ENCODE measurements at places on chromosomes 13 and 19.
A peak's percentile ranks its signal among the peaks of the same experiment; 100 is the strongest.

DNA sequence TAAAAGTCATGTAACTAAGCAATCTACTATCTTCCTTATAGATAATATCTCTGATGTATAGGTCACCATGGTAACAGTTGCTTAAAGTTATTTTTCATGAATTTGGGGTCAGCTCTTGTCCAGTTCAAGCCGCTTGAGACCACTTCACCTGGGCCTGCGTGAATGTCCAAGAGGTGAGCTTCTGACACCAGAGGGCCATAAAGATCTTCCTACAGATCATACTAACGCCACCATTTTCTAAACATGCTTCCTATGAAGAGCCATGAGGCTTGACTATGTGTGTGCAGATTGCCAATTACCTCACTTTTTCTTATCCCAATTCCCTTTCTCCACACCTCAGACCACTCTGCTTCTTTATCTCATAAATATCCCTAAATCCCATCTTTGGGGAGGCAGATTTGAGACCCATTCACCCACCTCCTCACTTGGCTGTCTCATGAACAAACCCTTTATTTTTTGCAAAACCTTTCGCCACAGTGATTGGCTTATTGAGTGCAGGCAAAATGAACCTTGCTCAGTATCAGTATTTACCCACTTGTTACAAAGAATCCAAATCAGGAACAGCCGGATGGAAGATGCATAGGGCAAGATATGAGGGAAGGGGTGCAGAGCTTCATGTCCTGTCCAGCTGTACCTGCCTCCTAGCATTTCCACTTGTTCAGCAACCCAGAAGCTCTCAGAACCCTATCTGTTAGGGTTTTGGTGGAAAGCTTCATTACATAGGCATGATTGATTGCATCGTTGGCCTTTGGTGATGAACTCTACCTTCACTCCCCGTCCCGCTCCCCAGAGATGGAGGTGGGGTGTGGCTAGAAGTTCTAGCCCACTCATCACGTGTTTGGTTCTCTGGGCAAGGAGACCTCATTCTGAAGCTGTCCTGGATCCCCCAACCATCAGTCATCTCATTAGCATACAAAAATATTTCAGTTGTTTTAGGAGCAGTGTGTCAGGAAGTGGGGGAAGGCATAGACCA is 34.2 kb downstream of the FAM187B start:
- DNase-seq = no peak

GRCh38 chr13:113349491-113349890 is 14.4 kb downstream of the GRTP1 start:
- DNase-seq = no peak

DNA sequence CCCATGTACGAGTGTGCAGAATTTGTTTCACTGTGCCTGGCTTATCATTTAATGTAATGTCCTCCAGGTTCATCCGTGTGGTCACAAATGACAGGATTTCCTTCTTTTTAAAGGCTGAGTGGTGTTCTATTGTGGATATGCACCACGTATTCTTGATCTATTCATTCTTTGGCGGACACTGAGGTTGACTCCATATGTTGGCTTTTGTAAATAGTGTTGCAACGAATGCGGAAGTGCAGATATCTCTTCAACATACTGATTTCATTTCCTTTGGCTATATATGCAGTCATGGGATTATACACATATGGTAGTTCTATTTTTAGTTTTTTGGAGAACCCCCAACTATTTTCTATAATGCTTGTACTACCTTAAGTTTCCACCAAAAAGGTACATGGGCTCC is 13.0 kb downstream of the OR7A5 start:
- DNase-seq = no peak

GRCh38 chr13:112219740-112220139 is 152.8 kb downstream of the SOX1 start:
- no peak for DNase-seq

GRCh38 chr13:37615276-37615675 is 16.7 kb upstream of the POSTN start:
- no peak for DNase-seq

GRCh38 chr19:49362048-49362928 is at the start of gene TEAD2:
TSS of gene TEAD2 (minus strand) at chr19:49362416. CDS start at chr19:49360075, 2,341 bp downstream.
- DNase-seq = no peak

DNA sequence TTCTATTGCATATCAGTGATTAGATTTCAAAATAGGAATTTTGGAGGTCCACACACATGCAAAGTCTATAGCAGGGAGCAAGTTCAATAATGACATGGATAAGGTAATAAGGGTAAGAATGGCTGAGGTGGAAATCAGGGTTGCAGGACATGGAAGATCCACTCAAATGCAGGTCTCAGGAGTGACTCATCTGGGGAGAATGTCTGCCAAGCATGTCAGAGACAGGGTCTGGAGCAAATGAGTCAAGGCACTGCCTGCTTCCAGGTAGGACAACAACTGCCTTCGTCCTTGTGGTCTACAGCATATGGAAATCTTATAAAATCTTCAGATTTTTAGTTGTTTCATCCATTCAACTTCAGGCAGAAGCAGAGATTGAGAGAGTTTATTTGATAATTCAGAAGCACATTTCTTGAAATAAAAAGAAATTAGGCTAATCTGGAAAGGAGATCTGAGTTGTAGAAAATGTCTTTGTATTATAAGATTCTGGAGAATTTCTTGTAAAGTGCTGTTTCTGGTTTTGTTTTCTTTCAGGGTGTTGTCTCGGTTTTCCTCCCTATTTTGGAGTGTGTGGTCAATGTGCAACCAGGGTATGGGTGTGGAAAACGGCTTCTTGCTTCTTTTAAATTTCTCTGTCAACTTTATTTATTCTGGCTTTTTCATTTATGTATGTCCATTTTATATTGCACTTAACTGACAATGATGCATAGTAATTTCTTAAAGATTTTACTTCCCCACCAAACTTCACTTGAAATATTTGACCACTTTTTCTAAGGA is 748.8 kb downstream of the LIG4 start:
- DNase-seq = no peak

DNA sequence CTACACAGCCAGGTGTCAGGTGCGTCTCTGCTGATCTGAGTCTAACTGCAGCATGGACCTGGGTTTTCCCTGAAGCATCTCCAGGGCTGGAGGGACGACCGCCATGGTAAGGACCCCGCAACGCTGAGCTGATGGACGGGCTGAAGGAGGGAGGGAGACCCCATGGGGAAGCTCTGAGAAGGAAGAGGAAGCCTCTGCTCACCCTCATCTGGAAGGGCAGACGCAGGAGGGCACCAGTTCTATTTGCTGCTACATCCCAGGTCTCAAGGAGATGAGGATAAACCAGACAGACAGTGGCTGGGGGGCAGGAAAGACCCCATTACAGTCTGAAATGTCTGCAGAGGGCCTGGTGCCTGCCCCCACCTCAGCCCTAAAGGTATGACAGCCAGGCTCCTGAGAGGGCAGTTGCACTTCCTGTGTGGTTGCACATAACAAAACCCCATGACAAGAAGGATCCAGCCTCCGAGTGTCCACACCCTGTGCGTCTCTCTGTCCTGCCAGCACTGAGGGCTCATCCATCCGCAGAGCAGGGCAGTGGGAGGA is at the start of gene LILRA2:
Gene LILRA2, plus strand, starts transcription at position 461 of the 543 bp plus-strand sequence. CDS start 89 bp downstream, outside the sequence.
- no peak for DNase-seq

DNA sequence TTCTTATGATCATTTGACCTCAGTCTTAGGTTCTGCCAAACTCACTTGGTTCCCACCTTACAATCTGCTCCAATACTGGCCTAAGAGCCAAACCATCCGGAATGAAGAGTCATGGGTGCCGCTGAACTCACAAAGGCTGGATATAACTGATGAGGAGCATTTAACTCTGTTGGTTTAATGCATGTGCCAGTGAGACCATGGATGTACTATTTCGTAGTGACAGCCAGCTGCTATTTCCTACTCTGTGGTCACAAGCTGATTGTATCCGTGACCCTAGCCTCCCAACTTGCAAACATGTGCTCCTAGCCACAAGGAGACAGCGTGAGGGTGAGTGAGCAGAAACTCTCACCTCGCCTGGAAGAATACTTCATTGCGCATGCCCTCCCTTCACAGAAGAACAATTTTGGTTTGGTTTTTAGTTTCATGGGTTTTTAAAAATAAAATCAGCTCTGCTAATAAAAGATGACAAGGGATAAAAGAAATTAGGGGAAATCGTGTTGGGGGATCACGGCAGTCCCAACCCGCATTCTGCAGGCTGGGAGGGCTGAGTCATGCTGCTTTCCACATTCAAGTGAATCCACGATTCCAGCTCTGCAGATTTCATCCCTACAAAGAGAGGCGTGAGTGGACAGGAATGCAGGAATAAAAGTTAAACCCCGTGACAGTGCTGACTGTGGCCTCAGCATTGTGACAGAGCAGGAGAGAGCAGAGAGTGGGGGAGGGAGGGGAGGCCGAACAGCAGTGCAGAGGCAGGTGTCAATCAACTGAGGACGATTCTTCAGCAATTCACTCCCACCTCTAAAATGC is 66.8 kb upstream of the RAP2A start:
- no peak for DNase-seq

DNA sequence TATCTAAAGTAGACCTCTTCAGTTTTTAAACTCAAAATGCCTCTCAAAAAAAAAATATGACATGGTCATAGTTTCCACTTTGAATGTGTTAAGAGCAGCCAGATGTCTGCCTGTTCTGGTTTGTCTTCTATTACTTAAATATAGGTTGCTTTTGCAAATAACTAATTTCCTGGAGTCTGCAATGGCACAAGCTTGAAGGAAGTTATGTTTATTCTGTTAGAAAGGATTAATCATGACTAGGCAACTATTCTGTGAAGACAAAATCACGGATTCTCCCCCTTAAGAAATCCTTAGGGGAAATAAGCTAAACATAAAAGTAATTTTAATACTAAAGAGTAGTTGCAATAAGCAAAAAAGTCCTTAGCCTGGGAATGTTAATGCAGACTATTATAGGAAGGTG is 26.3 kb downstream of the SKA3 start:
- no peak for DNase-seq

GRCh38 chr19:21698215-21698614 is 69.2 kb downstream of the ZNF100 start:
- no peak for DNase-seq

- no peak for DNase-seq
These were observed 23.8 kb downstream of the TEX101 start for GRCh38 chr19:43438291-43439031.

GRCh38 chr19:56261145-56261544 is 11.4 kb upstream of the EDDM13 start:
- no peak for DNase-seq

DNA sequence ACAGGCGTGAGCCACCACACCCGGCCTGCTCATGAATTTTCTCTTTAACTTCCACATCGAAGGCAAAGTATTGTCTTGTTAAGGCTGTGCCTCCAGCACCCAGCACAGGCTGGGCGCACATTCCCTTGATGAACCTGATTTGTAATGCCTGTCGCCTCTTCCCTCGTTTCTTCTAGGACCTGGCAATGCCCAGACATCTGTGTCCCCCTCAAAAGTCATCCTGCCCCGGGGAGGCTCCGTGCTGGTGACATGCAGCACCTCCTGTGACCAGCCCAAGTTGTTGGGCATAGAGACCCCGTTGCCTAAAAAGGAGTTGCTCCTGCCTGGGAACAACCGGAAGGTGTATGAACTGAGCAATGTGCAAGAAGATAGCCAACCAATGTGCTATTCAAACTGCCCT is 3.7 kb downstream of the ICAM1 start:
- no peak for DNase-seq

DNA sequence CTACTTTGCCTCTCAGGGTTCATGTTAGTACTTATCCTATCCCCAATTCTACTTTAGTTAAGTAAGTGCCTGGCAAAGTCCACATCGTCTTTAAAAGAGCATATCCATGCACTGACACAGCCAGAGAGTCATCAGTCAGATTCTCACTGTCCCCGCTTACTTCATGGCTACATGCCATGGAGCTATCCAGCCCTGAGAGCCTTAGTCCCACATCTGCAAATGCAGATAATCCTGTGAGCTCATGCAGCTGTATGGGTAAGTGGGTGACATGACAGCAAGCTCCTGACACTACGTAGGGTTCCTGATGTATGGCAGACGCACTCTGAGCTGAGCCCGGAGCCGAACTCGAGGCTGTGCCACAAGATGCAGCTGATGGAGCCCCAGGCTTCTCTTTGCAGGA is 661.5 kb downstream of the LIG4 start:
- DNase-seq = no peak

- DNase-seq = no peak
These were observed 36.6 kb upstream of the MED4 start for GRCh38 chr13:48131533-48131932.

- no peak for DNase-seq
These were observed 82.2 kb downstream of the MIPEP start for GRCh38 chr13:23806874-23807526.

DNA sequence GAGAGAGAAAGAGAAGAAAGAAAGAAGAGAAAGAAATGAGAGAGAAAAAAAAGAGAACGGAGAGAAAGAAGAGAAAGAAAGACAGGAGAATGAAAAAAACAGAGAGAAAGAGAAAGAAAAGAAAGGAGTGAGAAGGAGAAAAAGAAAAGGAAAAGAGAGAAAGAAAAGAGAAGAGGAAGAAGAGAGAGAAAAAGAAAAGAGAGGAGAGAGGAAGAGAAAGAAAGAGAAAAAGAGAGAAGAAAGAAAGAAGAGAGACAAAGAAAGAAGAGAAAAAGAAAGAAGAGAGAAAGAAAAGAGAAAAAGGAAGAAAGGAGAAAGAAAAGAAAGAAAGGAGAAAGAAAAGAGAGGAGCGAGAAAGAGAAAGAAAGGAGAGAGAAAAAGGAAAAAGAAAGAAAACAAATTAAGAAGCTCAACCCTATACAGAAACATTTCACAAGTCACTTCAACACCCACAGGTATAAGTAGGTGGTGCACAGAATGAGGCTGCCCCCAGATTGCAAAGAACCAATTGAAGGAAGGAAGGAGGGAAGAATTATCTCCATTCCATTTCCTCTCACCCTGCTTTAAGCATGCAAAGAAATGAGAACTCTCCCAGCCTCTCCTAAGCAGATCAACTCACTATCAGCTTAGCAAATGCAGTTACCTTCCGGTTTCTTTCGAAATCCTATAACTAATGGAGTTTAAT is 98.8 kb upstream of the CACNA1A start:
- no peak for DNase-seq

DNA sequence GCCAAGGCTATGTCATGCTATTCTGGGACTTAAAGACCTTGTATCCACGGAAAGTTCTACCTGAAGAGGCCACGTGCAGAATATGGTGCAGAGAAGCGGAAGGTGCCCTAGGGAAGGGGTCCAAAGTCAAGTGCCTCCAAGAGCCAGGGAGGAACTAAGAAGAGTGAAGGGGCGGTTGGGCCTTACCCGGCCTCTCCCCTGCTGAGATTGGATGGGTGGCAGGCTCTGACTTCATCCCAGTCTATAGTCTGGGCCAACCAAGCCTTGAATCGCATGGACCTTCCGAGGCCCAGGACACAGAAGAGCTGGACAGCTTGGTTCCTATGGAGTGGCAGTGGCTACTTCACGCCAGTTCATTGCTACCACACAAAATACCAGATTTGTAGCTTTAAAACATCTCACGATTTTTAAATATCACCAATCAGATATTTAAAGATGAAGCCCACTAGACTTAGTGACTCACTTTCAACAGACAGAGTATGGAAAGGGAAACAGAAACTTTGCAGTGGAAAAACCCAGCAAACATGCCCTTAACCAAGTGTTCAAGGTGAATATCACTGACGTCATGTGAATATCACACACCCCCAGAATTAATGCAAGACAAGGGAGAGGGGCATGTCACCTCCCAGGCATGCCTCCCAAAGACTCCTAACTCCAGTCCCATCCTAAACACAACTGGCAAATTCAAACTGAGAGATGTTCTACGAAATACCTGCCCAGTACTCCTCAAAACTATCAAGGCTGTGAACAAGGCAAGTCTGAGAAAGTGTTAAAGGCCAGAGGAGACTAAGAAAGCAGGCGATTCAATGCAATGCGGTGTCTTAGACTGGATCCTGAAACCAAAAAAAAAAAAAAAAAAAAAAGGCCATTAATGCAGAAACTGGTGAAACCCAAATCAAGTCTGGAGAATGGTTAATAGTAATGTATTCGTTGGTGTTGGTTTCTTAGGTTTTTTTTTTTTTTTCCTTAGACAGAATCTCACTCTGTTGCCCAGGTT is 10.2 kb downstream of the C19orf12 start:
- DNase-seq = peak; percentile 30

Data from chondrocyte (in vitro differentiated cells).